Activated T-helper 1 cell treated with Interleukin-2 at 50 U/mL for 16 hours (primary cell): ENCODE measurements at places on chromosomes 1 and 21.

- no peak for DNase-seq
Measured at GRCh38 chr1:2184531-2184930, 10.0 kb downstream of the FAAP20 start.

GRCh38 chr1:23793018-23793781, 2.3 kb downstream of the LYPLA2 start:
- DNase-seq = no peak

DNA sequence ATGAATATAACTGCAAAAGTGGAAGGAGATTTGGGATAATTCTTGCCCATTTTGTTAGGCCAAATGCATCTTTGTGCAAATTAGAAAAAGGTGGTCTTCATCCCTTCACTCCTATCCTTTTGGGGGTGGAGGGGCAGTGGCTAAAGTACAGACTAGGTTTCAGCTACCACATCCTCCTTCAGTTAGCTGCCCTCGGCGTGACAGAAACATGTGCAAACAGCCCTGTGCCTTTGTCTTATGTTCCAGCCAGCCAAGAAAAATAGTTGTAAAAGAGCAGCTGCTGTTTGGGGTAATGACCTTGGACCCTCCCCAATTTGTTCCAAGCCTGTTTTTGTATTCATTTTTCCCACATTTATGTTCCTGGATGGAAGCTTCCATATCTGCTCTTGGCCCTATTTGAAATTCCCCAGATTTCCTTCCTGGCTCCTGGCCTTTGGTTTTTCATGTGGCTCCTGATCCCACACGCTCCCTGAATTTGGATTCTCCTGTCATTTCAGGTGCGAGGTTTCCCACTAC, 8.3 kb upstream of the LGALS8 start:
- no peak for DNase-seq

DNA sequence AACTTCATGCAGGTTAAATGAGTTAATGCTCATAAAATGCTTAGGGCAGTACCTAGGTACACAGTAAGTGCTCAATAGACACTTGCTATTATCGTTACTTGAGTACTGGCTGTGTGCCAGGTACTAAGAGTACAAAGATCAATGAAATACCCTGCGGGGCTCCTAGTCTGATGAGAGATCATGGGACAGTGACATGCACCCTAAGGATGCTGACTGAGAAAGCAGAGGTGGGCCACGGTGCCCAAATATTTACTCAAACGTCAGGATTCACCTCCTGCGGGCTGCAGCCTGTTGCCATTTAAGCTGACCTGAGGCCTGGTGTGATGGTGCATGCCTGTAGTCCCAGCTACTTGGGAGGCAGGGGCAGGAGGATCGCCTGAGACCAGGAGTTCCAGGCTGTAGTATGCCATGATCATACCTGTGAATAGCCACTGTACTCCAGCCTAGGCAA, 19.8 kb upstream of the LUZP1 start:
- no peak for DNase-seq

DNA sequence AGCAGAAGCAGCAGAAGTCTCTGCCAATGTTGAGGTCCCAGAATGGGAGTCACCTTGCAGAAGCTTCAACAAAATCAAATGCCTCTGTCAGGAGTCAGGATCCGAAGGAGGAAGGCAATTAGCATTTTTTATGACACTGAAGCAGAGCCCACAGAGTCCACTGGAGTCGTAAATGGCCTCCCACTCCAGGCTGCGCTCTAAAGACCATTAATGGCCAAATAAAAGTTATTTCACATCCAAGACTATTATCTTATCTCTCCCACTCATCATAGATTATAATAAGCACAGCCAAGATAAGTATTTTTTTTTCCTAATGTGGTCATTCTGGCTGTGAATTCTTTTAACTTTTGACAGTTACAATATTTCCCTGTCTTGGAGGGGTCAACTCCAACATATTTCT, 191.1 kb upstream of the C8B start:
- DNase-seq = no peak

DNA sequence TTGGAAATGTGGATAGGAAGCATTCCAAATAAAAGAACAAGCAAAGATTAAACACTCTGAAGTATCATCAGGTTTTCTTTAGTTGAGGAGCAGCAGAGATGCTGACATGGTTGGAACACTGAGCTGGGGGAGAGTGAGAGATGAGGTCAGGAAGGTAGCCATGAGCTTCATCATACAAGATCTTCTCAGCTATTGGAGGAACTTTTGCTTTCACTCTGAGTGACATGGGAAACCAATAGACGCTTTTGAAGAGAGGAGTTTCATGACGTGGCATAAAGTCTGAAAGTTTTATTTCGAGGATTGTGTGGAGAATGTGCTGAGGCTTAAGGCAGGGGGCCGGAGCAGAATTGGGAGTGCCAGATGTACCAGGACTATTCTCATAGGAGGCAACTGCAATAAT, 616.2 kb upstream of the CAMK1G start:
- no peak for DNase-seq

GRCh38 chr1:14897547-14897946, 256.0 kb upstream of the TMEM51 start:
- DNase-seq = no peak

GRCh38 chr1:119285482-119285881, 83.1 kb upstream of the HAO2 start:
- DNase-seq = no peak

DNA sequence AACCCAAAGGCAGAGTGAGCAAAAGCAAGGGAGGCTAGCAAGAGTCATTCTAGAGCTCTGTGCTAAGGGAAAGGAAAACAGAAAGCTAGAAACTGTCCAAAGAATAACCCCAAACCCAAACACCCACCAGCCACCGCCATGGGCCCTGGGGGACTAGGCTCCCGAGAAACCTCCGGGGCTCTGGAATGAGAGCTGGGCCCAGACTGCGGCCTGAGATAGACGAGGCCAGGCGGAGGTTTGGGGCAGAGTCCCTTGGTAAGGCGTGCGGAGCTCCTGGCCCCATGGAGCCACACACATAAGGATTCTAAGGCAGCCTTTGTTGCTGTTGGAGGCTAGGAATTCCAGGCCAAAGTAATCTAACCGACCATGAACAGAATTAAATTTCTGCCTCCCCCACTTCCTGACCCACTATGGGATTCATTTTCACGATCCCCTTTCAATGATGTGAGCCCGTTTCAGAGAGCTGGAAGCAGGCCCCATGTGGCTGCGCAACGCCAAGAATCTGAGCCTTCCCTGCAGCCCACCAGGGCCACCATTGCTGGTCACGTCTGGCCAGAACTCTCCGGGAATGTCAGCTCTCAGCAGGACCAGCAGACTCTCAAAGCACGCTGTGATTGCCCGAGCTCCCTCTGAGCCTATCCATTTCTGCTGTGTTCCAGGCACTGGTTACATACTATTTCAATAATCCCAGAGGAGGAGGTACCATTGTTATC, 145.0 kb downstream of the TRABD2B start:
- DNase-seq = no peak

DNA sequence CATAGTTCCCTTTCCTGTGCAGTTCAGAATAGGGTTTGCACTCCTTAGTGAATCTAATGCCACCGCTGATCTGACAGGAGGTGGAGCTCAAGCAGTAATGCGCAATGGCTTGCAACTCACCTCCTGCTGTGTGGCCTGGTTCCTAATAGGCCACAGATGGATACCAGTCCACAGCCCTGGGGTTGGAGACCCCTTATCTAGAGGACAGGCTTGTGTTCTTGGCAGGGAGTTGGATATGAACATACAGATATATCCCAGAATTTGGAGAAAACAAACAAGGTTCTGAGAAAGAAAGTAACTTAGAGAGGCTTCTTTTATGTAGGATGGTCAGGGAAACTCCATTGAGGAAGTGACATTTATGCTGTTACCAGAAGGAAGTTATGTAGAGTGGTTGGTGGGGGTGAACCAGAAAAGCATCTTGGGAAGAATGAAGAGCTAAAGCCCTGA, 5.1 kb upstream of the PTPRC start:
- DNase-seq = no peak

DNA sequence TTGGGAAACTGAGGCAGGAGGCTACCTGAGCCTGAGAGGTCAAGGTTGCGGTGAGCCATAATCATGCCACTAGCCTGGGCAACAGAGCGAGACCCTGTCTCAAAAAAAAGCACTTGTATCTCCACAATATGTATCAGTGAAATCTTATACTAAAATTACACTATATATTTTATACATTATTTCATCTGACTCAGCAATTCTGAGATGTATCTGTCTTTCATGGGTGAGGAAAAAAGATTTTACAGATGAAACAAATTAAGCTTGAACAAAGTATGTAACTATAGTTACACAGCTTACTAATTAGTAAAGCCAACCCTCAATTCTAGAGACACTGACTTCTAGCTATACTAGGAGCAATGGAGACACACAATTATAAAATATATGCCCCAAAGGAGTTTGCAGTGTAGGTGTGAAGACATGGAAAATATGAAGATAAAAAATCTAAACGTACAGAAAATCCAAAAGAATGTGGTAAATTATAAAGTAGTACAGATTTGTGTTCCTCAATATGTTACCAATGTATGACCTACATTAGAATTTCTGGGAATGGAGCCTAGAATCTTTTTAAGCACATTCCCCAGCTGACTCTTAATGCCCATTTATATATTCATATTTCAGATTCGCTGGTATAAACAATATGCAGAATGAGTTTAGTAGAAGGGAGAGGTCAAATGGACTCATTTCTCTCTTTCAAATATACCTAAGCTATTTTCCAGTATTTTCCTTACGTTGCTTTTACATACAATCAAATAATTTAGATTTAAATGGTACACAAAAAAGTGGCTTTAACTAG, 14.6 kb downstream of the GTF2B start:
- no peak for DNase-seq

DNA sequence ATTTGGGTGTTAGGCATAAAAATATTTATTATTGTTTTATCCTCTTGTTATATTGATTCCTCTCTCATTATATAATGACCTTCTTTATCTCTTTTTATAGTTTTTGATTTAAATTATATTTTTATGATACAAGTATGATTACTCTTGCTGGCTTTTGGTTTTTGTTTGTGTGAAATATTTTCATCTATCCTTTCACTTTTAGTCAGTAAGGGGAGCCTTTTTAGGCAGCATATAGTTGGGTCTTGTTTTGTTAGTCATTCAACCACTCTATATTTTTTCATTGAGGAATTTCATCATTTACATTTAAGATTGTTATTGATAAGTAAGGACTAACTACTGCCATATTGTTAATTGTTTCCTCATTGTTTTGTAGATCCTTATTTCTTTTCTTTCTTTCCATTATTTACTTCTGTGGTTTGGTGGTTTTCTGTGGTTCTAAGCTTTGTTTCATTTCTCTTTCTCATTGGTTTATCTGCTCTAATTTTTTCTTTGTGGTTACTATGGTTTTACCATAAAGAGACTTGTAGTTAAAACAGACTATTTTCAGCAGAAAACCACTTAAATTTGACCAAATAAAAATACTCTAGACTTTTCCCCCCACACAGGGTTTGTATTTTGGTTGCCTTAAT, 593.1 kb downstream of the NUF2 start:
- DNase-seq = no peak

GRCh38 chr21:24110846-24111245, 1496.4 kb downstream of the MRPL39 start:
- DNase-seq = no peak

GRCh38 chr1:206651958-206652890, 16.9 kb downstream of the DYRK3 start:
- DNase-seq = no peak

GRCh38 chr1:115529216-115529897, 112.4 kb upstream of the VANGL1 start:
- DNase-seq = no peak

- no peak for DNase-seq
Measured at GRCh38 chr1:224780736-224781135, 148.7 kb upstream of the DNAH14 start.

GRCh38 chr1:105909811-105910210, 1146.7 kb upstream of the PRMT6 start:
- no peak for DNase-seq

GRCh38 chr1:44263568-44264450, 50.5 kb downstream of the DMAP1 start:
- DNase-seq = no peak

- no peak for DNase-seq
Measured at GRCh38 chr1:219907772-219908070, 20.6 kb downstream of the SLC30A10 start.

DNA sequence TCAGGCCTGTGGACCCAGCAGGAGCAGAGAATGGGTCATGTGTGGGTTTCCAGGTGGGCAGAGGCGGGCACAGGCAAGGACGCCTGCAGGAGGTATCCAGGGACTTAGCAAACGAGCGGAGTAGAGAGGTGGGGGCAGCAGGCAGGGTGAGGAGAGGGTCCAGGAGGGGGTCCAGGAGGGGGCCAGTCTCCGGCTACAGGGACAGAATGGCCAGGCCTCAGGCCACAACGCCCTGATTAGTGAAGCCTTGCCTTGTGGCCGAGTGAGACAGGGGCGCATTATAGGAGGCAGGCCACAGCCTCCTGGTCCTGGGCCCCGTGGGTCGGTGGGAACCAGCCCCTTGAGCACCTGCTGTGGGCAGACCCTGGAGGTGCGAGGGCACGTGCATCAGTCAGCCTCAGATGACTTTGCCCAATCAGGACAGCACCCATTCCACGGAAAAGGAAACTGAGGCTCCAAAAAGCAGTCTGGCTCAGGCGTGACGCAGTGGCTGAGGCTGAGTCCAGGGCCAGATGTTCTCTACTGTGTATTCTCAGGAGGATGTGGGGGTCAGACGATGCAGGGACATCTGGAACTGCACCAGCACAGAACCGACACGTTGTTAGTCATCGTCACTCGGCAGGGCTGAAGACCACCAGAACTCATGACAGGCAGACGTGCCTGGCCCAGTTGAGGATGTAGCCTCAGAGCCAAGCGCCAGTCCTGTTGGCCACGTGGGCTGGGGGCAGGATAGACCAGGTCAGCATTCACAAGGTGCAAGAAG, 113.7 kb downstream of the CRYAA start:
- DNase-seq = no peak

DNA sequence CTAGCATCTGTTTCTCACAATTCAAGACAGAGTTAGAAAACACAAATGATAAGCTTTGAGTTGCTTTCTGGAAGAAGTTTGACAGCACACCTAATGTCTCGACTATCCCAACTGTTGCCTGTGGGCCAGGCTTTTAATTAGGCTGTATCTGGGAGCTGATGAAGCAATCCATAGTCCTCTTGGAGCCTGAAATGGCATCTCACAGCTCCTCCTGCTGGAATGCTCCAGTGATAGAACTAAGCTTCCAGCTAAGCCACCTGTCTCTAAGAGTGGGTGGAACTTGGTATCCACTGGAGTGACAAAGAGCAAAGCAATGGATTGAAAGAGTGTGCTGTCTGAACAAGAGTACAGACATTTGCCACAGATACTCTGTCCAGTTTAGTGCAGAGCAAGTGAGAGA, 605.3 kb upstream of the NR5A2 start:
- no peak for DNase-seq
